Thymus (tissue), 14 donors: ENCODE measurements at places on chromosomes 5 and 9. TPM values are rescaled to one million over a fixed set of nuclear protein-coding genes. Genes with fewer than 3 reads are reported as not detected.

The NIPBL gene
- 38.4 TPM for polyA plus RNA-seq

The PDE8B gene
- polyA plus RNA-seq, result 1.5 TPM

The SARDH gene
- 5.4 TPM for polyA plus RNA-seq

The FAM78A gene
- 28.2 TPM for polyA plus RNA-seq

The CENPP gene
- 3.9 TPM for polyA plus RNA-seq

The SOHLH1 gene
- polyA plus RNA-seq, result 0.05 TPM
